ENCODE measurements at places on chromosomes 12 and 14.

- no peak for DNase-seq
Observed at GRCh38 chr12:50887191-50887590, 44.5 kb downstream of the TMPRSS12 start.

- no peak for DNase-seq
Observed at GRCh38 chr12:122366685-122367475, 55.6 kb downstream of the CLIP1 start.

DNA sequence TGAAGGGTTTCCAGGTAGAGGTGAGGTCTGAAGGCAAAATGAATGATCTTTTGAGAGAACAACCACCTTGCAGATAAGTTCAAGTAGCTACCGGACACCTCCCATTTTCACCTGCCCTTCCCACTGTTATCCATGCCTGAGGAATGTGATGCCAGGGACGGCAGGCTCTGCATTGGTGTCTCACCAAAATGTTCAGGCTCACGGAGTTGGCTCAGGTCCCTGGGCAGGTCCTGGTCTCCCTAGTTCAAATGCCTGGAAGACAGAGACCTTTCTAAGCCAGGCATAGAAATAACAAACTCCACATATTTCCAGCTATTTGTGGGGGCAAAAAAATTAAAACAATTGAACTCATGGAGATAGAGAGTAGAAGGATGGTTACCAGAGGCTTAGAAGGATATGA, 36.0 kb downstream of the TMEM63C start:
- DNase-seq = no peak

DNA sequence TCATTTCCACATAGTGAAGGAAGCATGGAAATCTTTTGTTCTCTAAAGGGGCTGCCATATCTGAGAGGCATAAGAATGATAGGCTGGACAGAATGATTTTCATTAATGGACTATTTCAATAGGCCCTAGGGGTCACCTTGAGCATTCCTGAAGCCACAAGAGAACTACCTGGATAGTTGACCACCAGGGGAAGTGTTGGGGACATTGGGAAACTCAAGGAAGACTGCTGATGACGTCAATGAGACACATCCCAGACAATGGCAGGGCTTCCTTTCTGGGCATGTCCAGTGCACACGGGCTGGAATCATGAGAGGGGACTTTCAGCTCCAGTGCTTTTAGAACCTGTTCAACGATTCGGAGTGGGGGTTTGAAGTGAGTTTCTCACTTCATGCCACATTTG, 48.8 kb upstream of the CHST11 start:
- no peak for DNase-seq

GRCh38 chr12:120039711-120040110, 50.7 kb downstream of the BICDL1 start:
- DNase-seq = no peak

GRCh38 chr12:2432856-2433255, 361.9 kb upstream of the FKBP4 start:
- no peak for DNase-seq

DNA sequence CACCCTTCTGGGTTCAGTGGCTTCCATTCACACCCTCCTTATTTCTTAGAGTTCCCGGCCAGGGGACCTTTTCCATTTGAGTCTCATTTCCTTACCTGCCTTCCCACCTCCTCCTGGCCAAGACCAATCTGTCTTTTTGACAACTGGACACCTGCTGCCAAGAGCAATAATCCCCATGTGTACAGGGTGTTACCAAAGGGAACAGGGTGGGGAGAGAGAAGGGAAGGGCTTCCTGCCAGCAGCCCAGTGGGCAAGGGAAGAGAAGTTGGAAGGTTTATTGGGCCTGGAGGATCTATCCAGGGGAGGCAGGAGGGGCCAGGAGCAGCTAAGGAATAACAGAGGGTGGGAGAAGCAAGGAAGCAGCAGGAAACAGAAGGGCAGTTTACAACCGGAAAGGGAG, 346.2 kb downstream of the C12orf75 start:
- DNase-seq = no peak

DNA sequence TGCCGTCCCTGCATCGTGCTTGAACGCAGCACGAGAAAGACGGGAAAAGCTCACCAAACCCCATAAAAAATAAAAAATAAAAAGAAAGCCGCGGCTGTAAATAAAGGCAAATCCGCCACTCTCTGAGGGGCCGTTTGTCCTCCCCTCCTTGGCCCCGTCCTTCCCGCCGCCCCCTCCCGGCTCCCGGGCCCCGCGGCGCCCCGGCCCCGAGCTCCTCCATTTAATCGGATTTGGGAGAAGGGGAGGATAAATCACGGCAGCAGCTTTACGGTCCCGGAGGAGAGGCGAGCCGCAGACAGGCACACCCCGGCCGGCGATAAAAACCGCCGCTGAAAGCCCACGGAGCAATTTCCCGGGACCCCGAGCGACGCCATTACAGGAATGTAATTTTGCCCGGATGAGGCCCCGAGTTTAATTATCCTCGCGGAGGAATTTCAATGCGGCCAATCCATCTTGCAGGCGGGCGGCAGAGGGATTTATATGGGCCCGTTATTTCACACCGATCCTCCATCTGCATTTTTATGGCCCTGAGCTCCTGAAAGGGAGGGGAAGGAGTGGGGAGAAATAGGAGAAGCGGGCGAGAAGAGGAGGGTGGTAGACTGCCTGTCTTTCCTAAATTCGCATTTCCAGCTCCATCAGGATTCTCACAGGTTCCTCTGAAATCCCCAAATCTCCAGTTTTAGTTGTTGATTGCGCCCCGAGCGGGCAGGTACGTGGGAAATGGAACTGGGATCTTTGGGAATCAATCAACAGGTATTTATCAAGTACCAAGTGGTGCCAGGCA, 1.3 kb upstream of the ATP5MC2 start:
- DNase-seq = no peak

- DNase-seq = peak; percentile 84
Observed at GRCh38 chr12:57229634-57230380, at the start of gene SHMT2. Gene SHMT2 (plus strand): TSS chr12:57229711. CDS start chr12:57229779, 68 bp downstream.

DNA sequence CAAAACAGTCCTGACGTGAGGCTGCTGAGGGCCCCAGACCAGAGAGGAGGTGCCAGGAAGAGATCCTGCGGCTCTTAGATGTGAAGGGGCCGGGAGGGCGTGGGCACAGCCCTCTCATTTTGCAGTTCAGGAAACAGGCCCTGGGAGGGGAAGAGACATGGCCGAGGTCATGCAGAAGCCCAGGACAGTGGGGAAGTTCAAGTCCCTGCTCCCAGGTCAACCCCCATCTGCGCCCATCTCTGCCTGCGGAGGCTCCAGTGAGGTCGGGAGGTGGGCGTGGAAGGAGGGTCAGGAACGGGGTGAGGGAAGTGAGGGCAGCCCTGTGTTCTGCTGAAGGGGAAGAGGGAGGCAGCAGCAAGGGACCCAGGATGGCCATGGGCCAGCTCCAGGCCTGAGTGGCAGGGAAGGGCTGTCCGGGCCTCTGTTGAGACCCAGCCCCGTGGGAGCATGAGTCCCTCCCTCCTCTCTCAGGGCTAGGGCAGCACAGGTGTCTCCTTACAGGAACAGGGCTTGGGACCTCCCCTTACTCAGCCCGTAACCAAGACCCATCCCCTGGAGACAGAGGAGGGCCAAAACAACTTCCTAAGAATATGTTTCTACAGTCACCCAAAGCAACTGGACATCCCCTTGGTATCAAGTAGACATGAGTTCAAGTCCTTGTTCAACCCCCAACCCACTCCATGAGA, 90.8 kb downstream of the LGMN start:
- DNase-seq = no peak

GRCh38 chr12:104347374-104348075, 44.0 kb downstream of the EID3 start:
- DNase-seq = no peak

DNA sequence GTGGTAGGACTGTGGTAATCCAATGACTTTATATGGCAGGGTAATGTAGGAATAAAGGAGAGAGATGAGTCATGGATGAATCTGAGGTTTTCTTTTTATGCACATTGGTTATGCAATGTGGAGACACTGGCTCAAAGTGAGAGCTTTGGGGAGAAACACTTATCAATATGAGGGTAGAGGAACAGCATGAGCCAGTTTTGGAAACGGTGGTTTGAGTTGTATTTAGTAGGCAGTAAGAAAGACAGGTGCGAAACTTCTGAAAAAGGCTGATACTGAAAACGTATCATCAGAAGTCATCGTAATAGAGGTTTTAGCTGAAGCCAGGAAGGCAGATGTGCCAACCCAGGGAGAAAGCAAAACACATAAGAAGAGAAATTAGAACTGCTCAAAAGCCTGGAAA, 854.8 kb upstream of the SEL1L start:
- no peak for DNase-seq

DNA sequence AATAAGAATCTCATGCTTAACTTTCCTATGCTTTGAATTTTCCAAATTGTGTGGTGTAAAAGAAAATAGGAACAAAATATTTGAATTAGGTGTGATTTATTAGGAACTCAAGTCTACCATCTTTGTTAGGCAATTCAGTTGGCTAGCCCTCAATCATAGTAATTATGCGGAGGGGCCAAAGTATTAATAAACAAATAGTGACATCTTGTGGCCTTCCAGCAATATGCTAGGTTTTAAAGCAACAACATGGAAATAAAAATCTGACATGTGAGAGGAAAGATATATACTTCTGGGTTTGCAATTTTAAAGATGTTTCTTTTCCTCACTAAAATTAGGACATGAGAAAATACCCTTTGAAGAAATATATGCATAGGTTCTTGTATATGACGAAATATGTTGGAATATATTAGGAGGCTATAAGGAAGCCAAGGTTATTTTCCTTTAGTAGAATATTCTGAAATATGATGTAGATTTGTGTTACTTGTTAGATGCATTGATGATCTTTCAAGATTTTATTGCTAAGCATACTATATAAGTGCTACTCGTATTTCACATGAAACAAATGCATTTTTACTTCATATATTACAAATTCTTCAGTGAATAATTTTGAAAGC, 200.4 kb downstream of the PTPRO start:
- DNase-seq = peak; percentile 69

DNA sequence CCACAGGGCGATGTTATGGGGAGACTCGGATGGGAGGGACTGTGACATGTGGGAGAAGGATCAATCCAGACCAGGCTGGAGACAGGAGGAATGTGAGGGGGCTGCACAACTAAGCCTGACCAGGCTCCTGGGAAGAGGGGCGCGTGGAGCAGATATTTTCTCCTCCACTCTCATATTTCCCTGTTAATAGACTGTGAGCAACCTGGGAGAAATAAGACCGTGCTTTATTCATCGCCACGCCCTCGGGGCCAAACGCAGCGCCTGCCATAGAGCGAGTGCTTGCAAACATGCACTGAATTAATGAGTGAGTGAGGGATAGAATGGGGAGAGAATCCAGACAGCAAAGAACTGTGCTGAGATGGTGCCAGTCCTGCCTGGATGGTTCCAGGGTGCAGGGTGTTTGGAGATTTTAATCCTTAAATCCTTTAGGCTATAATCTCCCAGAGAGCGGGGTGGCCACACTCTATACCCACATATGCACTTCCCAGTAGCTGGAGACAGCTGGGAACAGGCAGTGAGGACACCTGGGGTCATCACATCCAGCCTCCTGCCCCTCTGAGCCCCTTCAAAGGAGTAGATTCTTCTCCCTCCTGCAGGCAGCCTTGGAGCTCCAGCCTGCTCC, 13.6 kb upstream of the FAIM2 start:
- no peak for DNase-seq

- no peak for DNase-seq
Observed at GRCh38 chr12:122825773-122826724, 9.2 kb upstream of the HIP1R start.

- no peak for DNase-seq
Observed at GRCh38 chr14:71006200-71006563, 98.9 kb downstream of the PCNX1 start.

DNA sequence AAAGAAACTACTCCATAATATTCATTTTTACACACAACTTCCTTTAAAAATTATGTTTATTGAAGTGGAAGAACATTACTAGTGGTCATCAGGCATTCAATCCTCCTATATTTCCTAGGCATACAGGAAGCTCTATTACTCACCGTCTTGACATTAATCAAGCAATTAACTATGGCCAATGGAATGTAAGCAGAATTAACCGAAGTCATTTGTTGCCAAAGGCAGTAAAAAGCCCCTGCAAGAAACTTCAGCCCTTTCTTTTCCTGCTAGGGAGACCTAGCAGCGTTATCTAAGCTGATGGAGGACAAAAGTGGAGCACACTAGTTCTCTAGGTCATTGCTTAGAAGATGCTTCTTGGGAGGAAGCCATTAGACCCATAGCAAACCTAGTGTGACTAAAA, 399.6 kb downstream of the KCNH5 start:
- no peak for DNase-seq
